NCI-H146 (cell line): ENCODE measurements at places on chromosomes 16 and 17.

- no peak for DNase-seq
These were observed 390.9 kb downstream of the SEC14L1 start for GRCh38 chr17:77531641-77532040.

GRCh38 chr17:40349477-40349894 lies 15.1 kb downstream of the GJD3 start:
- DNase-seq: no peak

DNA sequence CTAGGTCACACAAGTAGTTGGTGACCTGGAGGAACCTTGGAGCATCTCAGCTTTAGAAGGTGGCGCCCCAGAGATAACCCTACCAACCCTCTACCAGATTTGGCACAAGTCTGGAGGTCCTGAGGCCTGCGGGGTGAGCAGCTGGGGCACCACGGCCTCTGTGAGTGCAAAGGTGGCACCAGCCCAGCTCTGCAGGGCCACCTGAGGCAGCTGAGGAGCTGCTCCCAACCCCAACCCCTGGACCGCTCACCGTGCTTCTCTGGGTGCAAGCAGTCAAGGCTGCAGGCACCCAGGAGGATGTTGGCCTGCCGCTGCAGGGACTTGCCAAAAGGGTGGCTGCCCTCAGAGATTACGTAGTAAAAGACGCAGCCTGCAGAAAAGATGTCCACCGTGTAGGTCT lies 28.4 kb upstream of the ICAM2 start:
- no peak for DNase-seq

DNA sequence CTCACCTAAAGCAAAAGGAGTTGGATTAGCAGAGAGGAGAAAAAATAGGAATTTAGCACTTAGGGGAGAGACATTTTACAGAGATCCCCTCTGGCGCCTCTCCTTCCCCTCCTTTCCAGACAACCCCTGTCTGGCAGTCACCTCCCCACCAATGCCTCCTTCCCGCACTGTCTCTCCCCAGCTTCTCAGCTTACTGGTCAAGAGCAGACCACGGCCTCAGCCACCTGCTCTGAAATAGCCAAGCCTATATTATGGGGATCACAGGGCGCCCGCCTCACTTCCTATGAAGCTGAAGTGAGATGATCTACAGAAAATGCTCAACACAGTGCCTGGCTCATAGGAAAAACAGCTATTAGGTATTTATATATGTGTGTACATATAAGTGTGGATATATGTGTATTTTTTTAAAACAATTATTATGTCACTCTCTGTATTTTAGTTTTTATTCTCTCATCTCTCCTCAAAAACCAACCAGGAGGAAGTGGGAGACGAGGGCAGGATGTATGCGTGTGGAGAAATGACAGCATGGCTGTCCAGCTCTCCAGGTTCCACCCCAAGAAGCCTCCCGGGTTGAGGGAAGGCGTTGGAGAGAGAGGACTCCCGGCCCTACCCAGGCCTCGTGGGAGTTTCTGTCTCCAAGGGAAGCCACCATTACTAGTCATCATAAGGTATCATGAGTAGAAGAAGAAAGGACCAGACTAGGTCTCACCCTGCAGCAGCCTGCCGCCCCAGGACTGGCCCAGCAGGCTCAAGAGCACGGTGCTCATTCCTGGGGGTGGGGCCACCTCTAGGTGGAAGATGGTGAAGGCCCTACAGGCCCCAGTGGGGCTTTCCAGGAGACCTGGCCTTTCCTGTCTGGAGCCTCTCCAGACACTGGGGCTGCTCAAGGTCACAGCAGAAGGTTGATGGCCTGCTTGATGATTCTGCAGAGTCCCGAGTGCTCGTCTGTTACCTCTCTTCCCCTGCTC lies 27.2 kb downstream of the MAP3K14 start:
- no peak for DNase-seq

- no peak for DNase-seq
These were observed 271.7 kb upstream of the TBX2 start for GRCh38 chr17:61127960-61128359.

- no peak for DNase-seq
These were observed 14.3 kb downstream of the CENPX start for GRCh38 chr17:82008258-82008940.

DNA sequence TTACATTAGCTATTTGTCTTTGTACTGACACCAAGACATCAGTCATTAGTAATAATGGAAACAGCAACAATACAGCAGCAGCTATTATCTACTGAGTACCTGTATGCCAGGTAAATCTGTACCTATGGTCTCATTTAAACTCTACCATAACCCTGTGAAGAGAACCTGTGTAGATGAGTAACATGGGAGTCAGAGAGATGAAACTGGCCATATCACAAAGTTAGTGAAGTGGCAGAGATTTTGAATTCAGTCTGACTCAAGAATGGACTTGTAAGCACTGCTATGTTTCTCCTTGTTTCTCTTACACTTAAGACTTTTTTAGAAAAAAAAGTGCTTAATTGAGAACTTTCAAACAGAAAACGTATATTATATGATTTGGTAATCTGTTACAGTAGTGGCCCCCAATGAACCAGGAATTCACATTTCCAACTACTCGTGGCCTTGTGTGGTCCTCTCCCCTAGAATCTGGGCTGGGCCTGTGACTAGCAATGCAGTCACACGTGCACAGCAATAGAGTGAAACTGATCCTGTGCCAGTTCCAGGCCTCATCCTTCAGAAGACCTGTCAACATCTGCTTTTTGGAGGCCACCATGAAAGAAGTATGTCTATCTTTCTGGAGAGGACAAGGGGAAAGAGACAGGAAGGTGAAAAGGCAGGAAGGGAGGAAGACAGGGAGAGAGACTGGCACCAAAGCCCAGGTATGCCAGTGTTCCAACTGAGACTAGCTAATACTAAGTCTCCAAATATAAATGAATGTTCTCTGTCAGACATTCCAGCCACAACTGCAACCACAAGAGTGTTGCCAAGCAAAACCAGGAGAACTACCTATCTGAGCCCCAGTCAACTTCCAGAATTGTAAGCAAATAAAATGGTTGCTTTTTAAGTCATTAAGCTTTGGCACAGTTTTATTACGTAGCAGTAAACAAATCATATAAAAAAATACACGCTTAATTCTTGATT lies 12.0 kb downstream of the CRLF3 start:
- no peak for DNase-seq

GRCh38 chr16:81500833-81501521 lies 56.4 kb downstream of the CMIP start:
- no peak for DNase-seq

DNA sequence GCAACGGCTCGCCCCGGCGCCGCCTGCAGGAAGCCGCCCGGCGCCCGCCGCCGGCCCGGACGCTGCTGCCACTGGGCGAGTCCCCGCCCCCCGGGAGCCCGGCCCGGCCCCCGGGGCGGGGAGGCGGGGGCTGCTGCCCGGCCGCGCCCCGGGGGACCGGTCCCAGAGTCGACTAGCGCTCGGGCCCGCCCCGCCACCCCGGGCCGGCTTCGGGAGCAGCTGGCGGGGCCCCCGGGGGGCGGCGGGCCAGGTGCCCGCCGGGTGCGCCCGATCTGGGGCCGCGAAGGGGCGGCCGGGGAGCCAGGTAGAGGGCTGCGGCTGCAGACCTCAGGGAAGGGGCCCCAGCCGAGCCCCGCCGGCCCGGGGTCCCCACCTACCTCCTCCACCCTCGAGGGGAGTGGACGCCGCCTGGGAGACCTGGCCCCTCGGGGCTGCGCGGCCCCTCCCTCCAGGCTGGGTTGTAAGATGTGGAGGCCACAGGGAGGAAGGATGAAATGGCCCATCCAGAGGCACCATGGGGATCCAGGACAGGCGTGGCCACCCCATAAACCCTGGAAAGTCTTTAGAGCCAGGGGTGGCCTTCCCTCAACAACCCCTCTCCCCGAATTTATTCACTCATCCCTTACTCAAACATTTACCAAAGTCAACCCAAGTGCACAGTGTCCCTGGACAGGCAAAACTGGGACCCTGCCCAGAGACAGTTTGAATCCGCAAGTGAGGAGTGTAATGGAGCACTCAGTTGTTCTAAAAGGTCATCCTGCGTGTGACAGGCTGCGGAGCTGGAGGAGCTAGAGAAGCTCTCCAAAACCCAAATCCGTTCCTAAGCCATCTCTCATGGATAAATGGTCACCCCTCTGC lies at the start of gene CDYL2:
CDYL2 (minus strand) TSS at position 73 of the 858 bp plus-strand sequence. CDS start 425 bp downstream, outside the sequence.
- DNase-seq: peak; percentile 34

- no peak for DNase-seq
These were observed 46.5 kb downstream of the ATP2C2 start for GRCh38 chr16:84414789-84415326.

- DNase-seq: no peak
These were observed 41.7 kb upstream of the CREBBP start for GRCh38 chr16:3922241-3922640.

DNA sequence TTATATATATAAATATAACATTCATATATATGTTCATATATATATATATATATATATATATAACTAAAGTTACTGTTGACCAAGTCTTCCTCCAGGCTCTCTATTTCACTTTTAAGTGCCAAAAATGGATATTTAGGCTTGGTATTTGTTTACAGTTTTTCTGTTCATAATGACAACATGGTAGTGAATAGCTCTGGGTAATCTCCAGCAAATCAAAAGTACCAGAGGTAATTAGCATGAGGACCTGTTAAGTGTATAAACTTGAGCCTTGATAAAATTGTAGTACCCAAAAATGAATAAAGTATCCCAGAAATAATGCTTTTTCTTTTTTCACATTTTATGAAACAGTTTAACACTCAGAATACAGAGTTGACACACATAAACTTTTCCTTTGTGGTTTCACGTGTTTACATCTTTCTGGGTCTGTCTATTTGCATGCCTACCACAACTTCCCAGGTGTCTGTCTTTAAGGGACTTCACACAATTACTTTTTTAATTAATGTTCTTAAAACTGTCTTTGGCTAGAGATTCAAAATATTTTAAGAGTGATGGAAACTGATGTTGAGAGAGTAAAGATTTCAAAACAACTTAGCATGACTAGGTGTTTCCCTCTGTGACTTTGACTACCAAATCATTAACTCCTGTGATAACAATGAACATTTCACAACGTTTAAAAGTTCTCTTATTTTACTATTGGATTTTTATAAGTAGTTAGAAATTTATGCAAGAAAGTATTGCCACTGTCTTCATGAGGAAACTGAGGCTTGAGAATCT lies 47.9 kb downstream of the RABEP1 start:
- no peak for DNase-seq

DNA sequence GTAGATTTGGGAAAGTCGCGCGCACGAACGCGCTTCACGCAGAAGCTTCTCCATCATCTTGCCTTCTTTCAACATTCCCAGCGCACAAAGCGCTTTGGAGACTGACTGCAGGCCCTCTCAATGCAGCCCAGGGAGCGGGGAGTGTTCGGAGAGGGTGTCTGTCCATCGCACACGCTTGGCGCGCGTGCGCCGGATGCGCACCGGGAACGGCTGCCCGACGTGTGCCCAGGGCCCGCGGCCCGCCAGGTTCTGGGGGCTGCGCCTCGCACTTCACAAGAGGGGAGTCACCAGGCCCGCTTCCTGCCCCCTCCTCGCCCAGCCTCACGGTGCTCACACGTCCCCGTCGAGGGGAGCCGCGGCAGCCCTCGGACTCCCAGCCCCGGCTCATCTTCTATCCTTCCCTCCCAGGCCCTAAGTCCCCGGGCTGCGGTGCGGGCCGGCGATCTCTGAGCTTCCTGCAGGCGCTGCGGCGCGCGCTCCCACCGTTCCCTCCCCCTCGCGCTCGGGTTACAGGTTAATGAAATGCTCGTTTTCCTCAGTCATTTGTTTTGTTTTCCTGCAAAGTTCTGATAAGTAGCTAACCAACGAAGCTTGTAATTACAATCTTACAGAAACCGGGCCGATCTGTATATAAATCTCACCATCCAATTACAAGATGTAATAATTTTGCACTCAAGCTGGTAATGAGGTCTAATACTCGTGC lies 2.8 kb upstream of the IRX3 start:
- no peak for DNase-seq

DNA sequence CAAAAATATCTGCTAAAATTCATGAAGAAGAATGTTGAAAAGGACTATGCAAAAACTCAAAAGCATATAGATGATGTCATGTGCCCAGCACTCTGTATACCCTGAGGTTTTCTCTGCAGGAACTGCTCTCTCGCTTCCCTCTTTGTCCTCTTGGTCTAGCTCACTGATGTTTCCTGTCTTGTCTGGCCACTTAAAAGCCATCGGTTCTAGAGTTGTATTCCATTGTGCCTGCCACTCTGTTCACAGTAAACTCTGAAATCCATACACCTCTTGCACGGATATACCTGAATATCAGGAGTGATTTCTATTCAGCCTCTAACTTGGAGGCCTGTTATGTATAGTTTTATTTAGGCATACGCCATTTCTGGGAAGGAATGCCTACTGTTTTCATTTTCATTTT lies 101.0 kb upstream of the CNTNAP4 start:
- DNase-seq: no peak

- no peak for DNase-seq
These were observed 91.2 kb upstream of the TNRC6C start for GRCh38 chr17:77867308-77867781.

GRCh38 chr17:44314869-44315661 lies 6.7 kb downstream of the RUNDC3A start:
- no peak for DNase-seq

DNA sequence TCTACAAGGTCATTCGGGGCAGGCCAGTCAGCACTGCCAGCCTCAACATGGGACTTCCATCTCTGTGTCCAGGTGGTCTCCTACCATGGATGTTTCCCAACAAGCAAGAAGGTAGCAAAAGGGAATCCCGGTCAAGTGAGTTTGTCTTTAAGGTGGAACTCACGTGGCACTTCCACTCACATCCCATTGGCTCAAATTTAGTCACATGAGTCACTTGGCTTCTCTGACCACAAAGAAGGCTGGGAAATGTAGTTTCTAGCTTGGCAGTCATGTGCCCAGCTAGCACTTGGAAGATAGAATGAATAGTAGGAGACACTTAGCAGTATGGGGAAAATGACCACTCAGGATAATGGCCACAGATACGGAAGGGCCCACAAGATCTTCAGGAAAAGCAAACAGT lies 106.6 kb downstream of the AIPL1 start:
- DNase-seq: no peak

DNA sequence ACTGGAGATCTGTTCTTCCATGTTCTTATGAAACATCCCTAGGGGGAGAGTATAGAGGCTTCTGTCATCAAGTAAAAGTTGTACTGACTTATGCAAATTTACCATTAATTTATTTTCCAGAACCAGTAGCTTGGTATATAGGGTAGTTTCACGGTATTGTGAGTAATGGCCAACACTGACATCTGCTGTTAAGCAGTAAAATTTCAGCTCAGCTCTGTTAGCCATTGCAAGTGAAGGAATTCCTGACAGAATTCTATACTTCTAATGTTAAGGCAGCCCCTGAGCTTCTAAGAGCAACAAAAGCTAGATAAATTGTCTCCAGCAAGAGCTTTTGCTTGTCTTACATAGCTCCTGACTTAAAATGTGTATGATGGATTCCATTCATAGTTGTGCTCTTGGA lies 613.5 kb upstream of the C16orf82 start:
- no peak for DNase-seq

DNA sequence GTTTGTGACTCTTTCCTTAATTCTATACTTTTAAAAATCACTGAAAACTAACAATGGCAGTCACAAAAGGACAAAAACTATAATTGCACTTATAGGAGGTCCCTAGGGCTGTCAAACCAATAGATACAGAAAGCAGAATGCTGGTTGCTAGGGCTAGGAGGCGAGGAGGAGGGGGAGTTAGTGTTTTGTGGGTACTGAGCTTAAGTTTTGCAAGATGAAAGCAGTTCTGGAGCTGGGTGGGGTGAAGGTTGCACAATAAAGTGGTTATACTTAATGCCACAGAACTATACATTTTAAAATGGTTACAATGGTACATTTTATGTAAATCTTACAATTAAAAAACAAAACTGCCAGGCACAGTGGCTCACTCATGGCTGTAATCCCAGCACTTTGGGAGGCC lies 27.3 kb downstream of the NUBP1 start:
- DNase-seq: no peak

GRCh38 chr17:74032222-74032621 lies 171.3 kb upstream of the RPL38 start:
- DNase-seq: no peak
